ENCODE measurements at places on chromosomes 5 and 9.

DNA sequence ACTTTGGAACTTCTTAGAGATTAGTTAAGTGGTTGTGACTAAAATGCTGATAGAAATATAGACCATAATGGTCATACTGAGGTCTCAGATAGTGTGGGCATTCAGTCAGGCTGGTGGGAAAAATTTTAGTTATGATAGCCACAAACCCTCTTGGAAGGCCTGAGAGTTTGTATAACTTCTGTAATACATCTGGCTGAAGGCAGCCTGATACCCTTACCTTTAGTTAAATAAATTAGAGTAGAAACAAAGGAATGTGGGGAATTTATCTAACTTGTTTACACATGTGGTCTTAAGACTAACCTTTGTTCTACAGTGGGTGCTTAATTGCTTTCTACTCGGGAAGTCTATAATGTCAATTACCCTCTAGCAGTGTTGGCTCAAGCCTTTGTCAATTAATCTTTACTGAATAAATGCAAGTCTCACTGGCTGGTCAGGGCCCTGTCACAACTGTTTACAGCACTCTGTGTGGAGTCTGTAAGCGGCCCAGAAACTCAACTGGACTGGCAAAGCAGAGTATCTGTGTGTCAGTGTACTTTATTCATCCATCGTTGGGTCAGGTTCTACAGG lies 184.0 kb downstream of the FBXO4 start:
- no peak for DNase-seq

DNA sequence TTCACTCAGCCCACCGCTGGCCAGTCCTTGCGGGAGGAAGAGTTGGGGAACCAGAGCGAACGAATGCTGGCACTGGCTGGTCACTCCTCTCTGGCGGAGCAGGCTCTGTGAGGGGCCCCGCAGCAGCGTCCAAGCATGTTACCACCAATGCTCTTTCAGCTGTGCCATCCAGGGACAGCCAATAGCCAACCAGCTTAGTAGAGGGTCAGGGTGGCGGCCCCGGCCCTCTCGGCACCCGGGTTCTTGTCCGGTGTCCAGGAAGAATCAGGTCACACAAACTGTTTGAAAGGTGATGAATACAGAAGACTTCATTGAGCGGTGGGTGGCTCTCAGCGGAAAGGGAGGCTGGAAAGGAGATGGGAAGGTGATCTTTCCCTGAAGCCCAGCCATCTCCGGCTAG lies 135.3 kb downstream of the EGFLAM start:
- no peak for DNase-seq

- no peak for DNase-seq
These were observed 12.8 kb upstream of the GFRA3 start for GRCh38 chr5:138287246-138287645.

GRCh38 chr5:149749481-149750365 lies 19.6 kb downstream of the PPARGC1B start:
- DNase-seq = no peak

DNA sequence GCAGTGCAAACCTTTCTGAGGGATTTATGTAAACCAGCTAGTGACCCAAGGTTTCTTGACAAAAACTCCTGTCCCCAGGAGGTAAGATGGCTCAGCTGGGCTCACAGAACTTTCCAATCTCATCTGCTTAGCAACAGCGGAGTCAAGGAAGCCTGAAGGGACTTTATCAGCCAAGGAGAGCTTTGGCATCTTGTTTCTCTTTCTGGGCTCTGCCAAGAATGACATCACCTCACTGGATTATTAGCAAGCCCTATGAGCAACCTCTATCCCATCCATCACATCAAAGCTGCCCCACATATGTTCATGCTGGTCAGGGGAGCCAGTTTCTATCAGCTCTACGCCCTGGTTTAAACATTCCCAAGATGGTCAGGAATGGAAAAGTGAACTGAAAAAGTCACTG lies 461.3 kb downstream of the ENC1 start:
- DNase-seq = peak; percentile 13

GRCh38 chr5:133610489-133611356 lies 1.6 kb downstream of the FSTL4 start:
- peak; percentile 69 for DNase-seq

DNA sequence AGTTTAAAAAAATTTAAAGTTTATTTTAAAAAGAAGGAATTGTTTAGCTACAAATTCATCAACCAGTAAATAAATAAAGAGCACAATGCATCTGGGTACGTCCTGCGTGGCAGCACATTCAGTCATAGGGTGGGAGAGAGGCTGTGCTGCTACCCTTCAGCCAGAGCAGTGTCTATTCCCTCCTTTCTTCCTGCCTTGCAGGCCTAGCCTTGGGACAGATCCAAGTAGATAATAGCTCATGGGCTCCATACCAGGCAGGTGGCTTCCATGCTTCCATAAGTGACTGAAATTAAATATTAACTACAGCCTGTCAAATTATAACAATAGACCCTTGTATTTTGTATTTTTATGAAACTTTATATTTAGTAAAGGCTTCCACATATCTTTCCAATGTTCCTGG lies 408.3 kb upstream of the RGMB start:
- DNase-seq = no peak
